AML-193 (cell line): ENCODE measurements at places on chromosomes 7 and 10.

DNA sequence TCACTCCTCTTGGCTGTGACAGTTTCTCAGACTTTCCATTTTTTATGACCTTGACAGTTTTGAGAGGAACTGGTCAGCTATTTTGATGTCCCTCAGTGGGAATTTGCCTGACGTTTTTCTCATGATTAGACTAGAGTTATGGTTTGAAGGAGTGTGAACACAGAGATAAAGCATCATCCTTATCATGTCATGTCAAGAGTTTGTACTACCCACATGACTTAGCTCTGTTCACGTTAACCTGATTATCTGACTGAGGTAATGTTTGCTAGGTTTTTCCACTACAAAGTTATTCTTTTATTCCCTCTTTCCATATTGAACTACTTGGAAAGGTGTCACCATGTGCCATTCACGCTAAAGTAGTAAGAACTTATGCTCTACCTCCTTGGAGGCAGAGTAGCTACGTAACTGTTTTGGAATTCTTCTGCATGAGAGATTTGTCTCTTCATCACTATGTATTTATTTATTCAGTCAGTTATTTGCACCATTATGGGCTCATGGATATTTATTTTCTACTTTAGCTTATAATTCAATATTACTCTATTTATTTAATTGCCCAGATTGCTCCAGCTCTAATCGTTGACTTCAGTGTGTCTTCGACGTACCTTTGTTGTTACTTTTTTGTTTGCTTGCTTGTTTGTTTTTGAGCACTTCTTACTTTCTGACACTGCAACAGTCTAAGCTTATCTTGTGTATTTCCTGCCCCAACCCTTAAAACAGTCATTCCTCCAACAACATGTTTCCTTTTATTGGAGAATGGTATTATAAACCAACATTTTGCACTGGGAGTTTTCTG is 50.4 kb downstream of the CPED1 start:
- no peak for DNase-seq

DNA sequence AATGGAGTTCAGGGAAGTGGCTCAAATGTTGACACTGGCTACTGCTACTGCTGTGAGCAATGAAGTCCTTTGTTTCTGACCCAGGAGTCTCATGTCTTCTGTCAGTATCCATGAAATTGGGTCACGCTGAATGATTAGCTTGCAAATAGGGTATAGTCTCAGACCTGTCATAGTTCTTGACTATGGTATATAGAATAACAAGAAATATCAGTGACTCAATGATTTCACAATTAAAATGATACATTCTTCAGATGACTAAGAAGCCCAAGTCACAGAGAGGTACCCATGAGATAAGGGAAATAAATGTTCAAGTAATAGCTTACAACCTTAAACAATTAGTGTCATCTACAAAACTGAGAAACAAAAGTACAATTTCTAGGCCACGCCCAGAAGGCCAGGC is 89.3 kb downstream of the LYZL2 start:
- no peak for DNase-seq

DNA sequence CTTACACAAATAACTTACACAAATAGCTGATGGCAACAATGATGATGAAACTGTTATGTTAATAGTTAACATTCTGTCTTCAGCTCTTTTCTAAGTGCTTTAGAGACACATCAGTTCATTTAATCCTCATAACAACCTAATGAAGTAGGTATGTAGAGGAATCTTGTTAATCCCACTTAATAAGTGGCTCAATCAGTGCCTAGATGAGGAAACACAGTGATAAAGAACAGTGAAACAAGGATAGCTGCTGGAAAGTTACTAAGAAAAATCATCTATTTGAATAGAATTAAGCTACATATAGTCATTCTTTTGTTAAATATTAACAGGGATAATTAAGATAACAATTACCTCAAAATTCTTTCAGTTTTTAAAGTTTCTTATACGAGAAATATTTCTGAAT is 487.6 kb downstream of the ARL4A start:
- DNase-seq = no peak

DNA sequence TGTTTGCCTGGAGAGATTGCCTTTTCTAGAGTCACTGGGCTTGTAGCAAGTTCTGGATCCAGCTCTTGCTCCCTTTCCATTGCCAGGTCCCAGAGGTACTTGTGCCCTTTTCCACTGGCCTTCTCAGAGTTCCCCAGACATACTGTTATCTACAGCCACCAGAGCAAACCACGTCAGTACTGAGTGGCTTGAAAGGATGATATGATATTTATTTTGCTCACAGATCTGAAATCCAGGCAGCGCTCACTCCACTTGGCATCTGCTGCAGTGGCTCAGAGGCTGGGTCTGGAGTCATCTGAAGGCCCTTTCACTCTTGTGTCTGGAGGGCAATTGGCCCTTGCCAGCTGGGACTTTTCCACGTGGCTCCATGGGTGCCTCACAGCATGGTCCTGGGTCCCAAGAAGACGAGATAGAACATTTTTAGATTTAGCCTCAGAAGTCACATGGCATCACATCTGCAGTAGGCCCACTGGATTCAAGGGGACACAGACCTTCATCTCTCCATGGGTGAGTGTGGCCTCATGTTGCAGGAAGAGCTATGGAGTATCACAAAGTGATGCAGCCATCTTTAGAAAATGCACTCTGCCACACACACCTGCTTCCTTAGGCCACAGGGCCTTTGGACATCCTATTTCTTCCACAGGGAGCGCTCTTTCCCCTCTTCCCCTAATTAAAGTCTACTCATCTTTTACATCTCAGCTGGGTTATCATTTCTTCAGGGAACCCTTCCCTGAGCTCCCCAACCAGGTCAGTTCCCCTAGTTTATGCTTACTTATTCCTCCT is 22.9 kb upstream of the TCF7L2 start:
- no peak for DNase-seq

- no peak for DNase-seq
Observed at GRCh38 chr7:46344533-46344932, 423.5 kb upstream of the IGFBP3 start.

GRCh38 chr10:29100505-29100904 is 188.4 kb upstream of the LYZL1 start:
- DNase-seq = no peak

- DNase-seq = no peak
Observed at GRCh38 chr10:16519250-16519907, 2.3 kb downstream of the C1QL3 start.

- no peak for DNase-seq
Observed at GRCh38 chr7:11035661-11036060, 62.0 kb downstream of the PHF14 start.

DNA sequence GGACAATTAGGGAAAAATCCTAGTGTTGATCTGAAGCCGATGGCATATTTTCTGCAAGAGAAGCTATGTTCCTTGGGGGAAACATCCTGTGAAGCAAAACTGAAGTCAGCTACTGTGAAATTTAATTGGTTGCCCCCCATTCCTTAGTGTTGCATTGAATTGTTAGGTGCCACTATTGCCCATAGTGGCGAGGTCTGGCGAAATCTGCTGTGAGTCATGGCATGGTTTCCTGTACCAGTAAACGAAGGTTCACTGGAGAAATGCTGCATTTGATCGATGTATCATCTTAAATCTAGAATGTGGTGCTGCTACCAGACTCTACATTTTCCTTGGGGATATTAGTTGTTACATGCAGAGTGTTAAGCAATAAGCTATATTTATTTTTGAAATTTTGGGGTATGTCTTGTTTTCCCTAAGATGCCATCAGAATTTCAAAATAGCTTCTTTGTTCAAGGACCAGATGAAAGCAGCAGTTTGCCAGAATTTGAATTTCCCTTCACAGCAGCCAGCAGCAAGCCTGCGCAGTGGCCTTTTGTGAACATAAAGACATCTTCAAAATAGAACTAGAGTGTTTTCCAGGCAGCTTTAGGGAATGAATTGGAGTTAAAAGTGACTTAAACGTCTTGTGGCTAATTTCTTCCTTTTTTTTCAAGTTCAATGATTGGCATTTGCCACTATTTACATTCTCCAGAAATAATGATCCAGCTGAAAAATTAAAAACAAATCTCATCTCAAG is 348.6 kb upstream of the COBL start:
- no peak for DNase-seq

GRCh38 chr7:157565981-157566630 is 229.3 kb downstream of the DNAJB6 start:
- no peak for DNase-seq

- no peak for DNase-seq
Observed at GRCh38 chr10:116634126-116634975, 13.6 kb downstream of the PNLIPRP2 start.

DNA sequence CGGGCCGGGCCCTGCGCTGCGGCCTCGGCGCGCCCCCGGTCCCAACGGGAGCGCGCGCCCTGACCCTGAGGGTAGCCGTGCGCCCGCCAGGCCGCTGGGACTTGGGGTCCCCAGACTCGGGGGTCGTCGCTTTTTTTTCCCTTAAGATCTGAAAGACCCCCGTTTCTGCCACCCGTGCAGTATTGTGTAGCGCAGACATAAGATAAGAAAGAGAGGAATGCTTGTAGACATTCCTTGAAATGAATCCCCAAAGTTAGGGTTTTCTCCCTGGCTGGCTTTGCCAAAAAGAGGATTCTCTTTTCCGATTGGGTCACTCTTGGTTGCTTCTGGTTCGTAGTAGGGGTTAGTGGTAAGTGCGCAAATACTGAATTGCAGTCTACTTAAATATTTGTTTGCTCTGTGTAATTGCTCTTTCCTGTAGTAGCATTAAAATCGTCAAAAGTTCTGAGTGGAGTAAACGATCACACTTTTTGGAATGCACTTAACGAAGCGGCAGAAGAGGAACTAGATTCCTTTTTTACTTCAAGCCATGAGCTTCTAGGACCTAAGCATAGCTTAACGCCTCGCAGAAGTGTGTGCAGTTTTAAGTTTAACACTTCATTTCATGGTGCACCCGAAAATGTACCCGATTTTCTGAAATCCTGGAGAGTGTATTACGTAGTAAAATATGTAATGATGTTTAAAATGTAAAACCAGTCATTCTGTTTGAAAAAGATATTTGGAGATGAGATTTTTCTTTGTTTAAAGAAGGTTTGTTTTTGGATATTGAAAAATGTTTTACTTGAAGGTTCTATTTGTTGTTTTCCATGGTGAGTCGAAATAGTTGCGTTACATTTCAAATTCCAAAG is 1.3 kb downstream of the CUL1 start:
- DNase-seq = peak; percentile 12

- DNase-seq = no peak
Observed at GRCh38 chr7:106620034-106620433, 40.9 kb downstream of the CCDC71L start.

GRCh38 chr10:74743401-74743800 is 83.0 kb upstream of the KAT6B start:
- DNase-seq = no peak

DNA sequence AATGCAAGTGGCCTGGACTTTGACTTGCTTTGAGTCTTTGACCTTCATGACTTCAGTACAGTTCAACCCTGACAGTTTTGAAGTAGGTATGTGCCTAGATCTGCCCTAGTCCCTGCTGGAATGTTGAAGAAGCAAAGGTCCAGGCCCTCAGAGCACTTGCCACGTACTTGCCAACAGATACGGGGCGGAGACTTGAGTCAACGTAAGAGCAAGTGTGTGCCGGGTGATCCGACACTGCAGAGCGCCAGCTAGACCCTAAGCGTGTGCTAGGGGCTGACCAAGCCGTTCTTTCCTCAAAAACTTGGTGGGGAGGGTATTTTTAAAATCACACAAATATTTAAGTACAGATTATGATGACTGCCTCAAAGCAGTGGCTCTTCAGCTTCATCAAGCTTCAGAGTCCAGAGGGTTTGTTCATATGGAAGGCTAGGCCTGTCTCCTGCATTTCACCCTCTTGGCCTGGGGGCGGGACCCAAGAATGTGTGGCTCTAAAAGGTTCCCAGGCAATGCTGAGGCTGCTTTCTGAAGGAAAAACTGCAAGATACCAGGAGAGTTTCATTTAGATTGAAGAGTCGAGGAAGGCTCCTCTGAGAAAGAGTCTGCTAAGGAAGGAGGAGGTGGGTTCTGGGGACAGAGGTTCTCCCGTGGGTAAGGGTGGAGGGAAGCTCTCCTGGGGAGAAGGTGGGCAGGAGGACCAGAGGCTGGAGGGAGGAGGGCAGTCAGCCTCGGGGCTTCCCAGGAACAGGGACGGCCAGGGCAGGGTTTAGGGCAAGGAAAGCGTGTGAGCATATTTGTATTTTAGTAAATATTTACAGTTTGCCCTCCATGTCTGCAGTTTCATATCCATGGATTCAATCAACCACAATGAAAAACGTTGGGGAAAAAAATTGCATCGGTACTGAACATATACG is 160.3 kb downstream of the EGFR start:
- no peak for DNase-seq

GRCh38 chr10:27448921-27449320 is 55.2 kb upstream of the RAB18 start:
- DNase-seq = peak; percentile 72

GRCh38 chr7:22949944-22950343 is 64.0 kb downstream of the HYCC1 start:
- DNase-seq = no peak

DNA sequence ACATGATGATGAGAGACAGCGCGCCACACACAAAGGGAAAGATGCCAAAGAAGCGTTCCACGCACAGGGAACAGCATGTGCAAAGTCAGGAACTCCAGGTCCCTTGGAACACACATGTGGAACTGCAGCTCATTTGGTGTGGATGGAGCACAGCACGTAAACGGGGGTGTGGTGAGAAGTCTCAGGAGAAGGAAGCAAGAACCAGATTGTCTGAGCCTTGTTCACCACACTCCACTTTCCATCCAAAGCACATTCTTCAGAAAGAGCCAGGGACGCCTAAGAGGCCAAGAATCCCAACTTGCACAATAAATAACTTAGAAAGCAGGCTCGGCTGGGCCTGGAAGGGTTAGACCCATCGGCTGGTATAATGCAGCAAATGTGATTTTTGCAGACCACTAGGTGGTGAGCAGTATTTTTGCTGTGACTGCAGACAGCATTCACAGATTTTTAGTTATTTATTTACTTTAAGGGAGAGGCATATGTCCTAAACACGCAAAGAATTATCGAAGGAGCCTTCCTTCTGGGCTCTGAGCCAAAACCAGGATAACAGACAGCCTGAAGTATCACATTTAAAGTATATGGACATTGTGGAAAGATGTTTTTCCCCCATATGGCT is 27.9 kb upstream of the ASCC1 start:
- no peak for DNase-seq

DNA sequence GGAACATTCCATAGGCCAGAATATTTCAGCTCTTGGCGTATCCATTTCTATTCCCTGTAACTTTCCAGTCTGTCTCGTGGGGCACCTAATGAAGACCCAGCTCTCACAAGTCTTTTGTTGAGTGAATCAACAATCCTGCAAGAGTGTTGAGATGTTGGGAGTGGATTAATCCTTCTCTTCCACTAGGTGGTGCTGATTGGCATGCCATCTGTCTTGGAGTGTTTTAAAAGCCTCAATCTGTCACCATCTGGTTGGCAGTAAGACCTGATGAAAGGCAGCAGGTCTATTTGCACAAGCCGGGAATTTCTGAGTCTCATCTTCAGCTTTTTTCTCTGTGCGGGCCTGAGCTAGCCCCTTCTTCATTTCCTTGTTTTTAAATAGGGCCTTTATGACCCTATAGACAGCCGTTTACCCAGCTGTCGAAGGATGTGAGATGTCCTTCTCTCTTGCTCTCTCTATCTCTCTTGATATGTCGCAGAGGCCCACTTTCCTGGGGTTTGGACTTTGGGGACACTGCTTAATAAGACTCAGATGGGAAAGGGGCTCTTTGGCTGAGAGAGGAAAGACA is 180.5 kb downstream of the ZNF365 start:
- DNase-seq = peak; percentile 38
